Bronchial epithelial cell (primary cell): ENCODE measurements at places on chromosomes 7 and 10.

DNA sequence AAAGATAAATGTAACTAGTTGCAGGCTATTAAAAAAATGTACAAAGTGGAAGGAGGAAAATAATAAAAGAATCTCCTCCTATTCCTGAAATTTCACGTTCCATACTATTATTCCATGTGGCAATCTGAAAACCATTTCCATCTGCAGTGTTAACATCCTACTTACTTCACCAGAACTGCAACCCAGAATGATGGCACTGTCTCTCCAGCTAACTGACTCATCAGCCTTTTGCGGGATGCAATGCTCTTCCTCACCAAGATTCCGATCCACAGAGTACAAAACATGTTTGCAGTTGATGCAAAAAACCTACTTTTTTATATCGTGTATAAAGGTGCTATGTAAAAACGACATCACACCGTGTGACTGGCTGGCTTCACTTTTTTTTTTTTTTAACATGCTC, 50.8 kb downstream of the ESYT2 start:
- no peak for DNase-seq

GRCh38 chr7:361680-362401, 71.9 kb downstream of the FOXL3 start:
- no peak for DNase-seq

DNA sequence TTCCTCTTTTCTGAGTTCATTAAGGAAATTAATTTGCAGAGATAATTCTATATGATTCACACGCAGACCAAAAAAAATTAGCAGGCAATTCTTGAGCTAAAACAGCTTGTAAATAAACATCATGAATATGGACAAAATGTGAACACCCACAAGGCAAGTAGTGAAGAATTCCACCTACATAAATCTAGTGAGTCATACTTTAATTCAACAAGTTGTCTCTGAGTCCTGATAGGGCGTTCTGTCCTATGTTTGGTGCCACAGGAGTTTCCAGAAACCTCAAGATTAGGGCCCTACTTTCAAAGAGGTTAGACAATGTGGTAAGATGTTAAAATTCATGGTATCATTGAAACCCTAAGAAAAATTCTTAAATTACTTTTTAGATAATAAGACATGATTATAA, 122.3 kb downstream of the SGMS1 start:
- DNase-seq: peak; percentile 69

GRCh38 chr7:33509206-33509605, 379.8 kb downstream of the BBS9 start:
- no peak for DNase-seq

- no peak for DNase-seq
Observed at GRCh38 chr10:132865171-132865631, 77.2 kb downstream of the CFAP46 start.

GRCh38 chr7:98881561-98882315, 3.4 kb downstream of the TRRAP start:
- peak; percentile 68 for DNase-seq

GRCh38 chr7:33459340-33459751, 330.0 kb downstream of the BBS9 start:
- peak; percentile 72 for DNase-seq

GRCh38 chr10:74063256-74063655, 65.3 kb downstream of the VCL start:
- DNase-seq: no peak

GRCh38 chr7:35801392-35802101, 690 bp downstream of the SEPTIN7 start:
- DNase-seq: peak; percentile 50

DNA sequence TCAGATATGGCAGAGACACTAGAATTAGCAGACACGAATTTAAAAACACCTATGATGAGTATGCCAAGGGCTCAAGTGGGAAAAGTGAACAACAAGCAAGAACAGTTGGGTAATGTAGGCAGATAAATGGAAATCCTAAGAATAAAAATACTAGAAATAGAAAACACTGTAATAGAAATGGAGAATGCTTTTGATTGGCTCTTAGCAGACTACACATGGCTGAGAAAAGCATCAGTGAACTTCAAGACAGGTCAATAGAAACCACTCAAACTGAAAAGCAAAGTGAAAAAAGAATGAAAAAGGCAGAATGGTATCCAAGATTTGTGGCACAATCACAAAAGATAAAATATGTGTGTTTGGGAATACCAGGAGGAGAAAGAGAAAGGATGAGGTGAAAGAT, 82.3 kb downstream of the WDR37 start:
- DNase-seq: no peak

DNA sequence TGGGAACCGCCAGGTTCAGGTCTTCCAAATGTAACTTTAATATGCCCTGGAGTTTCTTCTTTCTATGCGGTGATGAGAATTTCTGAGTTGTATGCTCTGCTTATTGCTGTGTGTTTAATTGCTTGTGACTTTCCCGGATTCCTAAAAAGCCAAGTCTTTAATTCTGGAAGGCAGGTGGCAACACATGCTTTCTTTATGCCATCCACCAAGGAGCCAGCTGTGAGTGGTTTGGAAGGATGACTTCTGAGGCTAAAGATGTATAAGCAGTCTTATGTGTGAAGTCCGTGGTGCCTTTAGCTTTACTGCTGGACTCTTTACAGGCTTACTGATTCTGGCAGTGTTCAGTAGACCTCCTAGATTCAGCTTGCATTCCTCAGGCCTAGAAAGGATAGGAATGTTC, 3.1 kb downstream of the SDK1 start:
- no peak for DNase-seq

GRCh38 chr7:123241809-123242208, 42.0 kb upstream of the SLC13A1 start:
- DNase-seq: no peak

DNA sequence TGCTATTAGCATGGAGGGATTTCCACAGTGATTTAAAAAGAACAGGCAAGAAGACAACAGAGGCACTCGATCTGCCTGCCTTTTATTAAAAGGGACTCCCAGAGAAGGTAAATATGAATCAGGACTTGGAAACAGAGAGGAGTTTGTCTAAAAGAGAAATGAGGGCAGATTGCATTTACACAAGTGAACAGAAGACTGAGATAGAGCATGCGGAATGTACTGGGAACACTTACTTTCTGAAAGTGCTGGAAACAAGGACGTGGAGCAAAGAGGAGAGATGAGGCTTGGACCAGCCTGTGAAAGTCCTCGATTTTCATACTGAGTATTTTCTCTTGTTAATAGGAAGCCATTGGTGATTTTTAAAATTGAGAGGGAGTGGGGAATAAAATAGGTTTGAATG, 35.7 kb downstream of the MEOX2 start:
- DNase-seq: no peak

DNA sequence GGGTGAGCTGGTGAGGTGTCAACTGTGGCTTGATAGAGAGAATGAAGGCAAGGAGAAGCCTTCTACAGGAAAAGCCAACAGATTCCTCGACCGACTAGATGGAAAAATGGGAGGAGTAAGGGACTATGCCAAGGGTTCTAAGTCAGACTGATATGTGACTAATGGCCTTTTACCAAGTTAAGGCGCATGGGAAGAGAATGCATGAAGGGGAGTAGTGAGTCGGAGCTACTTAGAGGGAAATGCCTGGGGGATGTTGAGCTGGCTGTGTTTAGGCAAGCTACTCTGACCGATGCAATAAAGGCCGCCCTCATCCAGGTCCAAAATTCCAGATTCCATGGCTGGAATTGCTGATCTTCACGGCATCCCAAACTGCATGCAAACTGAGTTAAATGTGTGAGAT, 48.2 kb downstream of the APBB1IP start:
- peak; percentile 4 for DNase-seq

- no peak for DNase-seq
Observed at GRCh38 chr10:104067525-104067924, 18.2 kb downstream of the COL17A1 start.

- DNase-seq: no peak
Observed at GRCh38 chr7:5437987-5438386, 14.4 kb upstream of the TNRC18 start.

DNA sequence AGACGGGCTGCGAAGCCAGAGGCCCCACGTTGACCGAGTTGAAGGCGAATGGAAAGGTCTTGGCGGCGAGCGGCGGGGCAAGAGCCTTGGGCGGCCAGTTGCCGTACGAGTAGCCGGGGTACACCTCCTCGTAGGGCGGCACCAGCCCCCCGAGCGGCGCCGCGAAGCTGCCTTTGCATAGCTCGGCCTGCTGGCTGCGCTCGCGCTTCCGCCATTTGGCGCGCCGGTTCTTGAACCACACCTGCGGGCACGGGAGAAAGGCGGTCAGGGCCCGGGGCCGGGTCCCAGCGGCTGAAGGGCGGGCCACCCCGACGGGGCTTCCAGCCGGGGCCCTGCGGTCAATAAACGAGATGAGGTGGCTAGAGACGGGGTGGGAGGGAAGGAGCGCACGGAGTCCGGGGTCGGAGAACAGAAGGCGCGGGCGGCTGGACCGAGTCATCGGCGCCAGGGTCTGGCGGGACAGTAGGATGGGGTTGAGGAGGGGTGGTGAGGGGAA, 4.8 kb downstream of the ELOVL3 start:
- DNase-seq: no peak

DNA sequence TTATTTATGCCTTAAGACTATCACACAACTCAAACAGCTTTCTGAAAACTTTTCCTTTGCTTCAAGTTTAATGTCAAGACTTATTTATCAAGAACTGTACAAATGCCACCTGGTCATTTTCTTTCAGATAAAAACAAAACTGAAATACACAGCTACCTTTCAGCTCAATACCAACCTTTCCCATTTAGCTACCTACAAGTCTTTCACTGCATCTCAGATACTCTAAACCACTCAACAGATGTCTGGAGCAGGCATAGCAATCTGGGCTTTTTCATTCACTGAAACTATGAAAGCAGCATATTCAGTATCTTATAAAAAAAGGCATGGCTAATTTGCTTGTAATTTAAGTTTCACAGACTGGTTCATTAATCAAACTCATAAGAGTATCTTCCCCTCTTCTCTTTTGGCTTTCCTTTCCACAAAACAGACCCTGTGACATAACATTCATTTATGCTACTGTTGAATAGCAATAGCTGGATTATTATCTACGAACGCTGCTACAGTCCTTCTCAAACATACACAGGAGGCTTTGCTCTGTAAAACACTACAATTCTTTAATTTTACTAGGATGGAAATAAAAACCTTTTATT, 8.2 kb downstream of the TRA2A start:
- DNase-seq: no peak

DNA sequence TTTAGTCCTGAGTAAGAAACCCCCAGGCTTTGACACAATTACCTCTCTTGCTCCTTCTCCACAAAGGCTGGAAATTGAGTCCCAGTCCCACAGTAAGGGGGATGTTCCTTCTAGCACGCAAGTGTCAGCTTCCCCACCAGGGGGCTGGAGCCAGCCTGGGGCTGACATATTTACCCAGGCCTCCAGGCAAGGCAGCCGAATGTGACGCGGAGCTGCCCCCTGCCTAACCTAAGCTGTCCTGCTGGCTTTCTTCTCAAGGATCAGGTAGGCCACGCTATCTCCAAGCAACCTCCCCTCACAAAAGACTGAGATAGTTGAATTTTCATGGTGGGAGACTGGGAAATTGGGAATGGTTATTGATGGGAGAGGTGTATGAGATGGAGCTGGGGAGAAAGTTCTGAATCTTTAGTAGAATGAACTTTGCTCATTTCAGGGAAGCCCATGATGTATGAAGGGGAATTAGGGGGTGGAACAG, 19.2 kb upstream of the BMPER start:
- no peak for DNase-seq

DNA sequence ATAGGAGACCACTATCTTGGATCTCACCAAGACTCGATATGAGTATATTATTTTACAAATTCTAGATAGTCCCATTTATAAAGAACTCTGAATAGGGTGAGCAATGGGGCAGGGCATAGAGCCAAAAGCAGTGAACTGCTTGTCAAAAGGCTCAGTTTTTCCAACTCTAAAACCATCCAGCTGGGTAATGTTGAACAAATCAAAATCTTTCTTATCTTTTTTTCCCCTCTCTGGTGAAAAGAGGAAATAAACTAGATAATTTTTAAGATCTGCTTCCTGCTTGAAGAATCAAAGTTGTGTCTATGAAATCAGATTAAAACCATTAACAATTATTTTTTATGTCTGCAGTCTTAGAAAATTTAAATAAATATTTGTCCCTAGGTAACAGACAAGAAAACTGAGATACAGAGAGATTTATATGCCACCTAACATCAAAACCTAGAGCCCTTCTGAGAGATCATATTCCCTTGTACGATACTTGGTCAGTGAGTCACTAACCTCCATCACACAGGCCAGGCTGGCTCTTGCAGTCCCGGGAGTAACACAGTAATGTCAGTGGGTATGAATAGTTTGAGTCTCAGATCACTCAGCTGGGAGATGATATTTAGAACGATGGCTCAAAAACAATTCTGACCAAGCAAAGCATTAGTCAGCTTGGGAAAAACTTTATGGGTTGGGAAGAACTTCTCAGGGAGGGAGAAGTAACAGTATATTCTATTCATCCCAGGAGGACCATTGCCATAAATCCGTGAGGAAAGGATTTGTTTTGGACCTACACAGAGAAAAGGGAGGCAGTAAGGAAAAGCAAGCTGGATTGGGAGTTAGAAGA, 178.8 kb downstream of the REEP3 start:
- DNase-seq: peak; percentile 99

DNA sequence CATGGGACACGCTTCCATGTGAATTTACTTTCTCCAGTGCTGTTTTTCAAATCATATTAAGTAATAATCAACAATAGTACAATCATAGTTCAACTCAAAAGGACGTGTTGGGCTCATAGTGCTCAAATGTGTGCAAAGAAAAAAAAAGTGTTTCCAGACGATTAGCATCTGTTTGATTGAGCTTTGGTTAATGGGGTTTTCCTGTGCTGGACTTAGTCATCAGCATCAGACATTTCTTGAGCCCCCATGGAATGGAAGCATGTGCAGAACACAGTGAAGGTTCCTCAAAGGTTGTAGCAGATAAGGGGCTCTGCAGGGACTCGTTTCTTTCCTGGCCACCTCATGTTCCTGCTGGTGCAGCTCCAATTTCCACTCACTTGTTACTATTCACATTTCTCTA, 233.9 kb downstream of the PAXIP1 start:
- DNase-seq: no peak

- DNase-seq: no peak
Observed at GRCh38 chr7:3951316-3952055, 650.4 kb downstream of the SDK1 start.

- DNase-seq: no peak
Observed at GRCh38 chr10:19283786-19284185, 235.2 kb downstream of the MALRD1 start.

DNA sequence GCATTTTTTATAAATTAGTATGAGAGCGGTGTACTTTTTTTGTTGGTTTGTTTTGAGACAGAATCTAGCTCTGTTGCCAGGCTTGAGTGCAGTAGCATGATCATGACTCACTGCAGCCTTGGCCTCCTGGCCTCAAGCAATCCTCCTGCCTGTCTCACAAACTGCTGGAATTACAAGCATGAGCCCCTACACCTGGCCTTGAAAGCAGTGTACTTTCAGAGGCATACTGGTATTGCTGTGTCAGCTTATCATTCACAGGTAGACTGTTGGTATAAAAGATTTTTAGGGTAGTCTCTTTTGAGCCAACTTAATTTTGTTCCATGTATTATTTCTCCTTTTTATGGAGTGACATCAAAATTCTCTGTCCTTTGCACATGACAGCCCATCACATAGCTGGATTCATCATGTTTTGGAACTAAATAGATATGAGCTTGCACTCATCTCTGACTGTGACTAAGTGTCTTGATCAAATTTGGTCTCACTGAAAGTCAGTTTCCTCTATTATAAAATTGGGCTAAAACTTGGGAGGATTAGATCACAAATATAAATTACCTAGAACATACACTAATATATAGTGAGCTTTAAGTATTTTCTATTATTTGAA, 12.4 kb downstream of the GNAT3 start:
- DNase-seq: peak; percentile 97
